Activated naive CD4-positive, alpha-beta T cell treated with Interleukin-2 at 50 U/mL for 16 hours (primary cell): ENCODE measurements at places on chromosomes 3 and 15.
A peak's percentile ranks its signal among the peaks of the same experiment; 100 is the strongest.

DNA sequence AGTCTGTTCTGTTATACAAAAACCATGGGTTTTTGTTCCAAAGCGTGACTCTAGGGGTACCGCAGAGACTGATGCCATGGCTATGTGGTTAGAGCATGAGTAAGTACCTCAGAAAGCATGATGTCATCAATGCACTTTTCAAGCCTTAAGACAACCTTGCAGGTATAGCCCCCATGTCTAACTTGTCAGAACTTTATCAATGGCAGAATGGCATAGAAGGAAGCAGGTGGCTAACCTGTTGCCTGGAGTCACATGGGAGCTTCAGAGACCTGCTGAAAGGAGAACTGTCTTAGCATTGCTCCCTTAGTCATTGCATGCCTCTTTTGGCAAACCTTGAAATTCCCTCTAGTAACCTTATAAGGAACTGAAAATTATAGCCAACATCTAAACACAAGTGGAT lies 52.5 kb downstream of the EOMES start:
- DNase-seq, result no peak

DNA sequence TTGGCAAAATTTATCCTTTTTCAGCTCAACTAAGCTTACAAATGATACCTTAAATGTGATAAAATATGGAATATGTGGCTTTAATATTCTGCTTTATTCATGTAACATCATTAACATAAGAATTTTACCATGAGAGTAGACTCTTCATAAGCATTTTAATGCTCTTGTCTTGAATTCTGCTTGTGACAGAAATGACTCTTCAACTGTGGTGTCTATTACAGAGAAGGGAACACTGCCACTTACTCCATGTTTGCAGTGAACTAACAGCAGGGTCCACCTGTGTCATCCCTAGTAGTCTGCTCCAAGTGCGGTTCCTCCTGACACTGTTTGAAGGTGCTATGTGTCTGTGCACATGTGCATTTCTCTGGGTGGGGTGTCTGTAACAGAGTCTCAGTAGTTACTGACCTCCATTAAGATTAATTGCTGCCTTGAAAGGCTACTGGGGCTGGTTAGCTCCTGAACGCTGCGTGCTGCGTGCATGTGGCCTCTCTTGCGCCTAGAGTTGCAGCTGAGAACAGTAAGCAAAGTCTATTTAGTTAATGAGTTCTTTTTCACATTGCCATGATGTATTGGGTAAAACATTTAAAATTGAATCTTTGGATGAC lies 8.3 kb downstream of the LSM3 start:
- DNase-seq, result no peak

- DNase-seq, result peak; percentile 46
These were observed 1.4 kb downstream of the MORF4L1 start for GRCh38 chr15:78873793-78874765.

DNA sequence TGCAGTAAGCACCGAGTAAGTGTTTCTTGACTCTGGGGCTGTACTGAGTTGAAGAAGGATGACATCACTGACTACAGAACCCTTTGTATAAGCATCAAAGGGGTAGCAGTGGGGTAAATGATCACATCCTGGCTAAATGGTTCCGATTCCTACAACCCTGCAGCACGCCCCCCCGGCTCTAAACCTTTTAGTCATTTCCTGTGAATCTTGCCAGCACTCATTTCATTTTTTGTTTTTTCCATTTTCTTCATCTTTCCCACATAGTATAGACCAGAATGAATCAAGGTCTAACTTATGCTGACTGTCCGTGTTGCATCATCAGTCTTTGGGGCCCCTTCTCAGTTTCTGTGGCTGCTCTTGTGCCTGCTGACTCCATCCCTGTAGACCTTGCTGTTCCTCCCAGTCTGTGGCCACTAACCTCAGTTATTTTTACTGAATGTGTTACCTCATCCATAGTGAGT lies 383.1 kb upstream of the TPRG1 start:
- DNase-seq, result peak; percentile 76

DNA sequence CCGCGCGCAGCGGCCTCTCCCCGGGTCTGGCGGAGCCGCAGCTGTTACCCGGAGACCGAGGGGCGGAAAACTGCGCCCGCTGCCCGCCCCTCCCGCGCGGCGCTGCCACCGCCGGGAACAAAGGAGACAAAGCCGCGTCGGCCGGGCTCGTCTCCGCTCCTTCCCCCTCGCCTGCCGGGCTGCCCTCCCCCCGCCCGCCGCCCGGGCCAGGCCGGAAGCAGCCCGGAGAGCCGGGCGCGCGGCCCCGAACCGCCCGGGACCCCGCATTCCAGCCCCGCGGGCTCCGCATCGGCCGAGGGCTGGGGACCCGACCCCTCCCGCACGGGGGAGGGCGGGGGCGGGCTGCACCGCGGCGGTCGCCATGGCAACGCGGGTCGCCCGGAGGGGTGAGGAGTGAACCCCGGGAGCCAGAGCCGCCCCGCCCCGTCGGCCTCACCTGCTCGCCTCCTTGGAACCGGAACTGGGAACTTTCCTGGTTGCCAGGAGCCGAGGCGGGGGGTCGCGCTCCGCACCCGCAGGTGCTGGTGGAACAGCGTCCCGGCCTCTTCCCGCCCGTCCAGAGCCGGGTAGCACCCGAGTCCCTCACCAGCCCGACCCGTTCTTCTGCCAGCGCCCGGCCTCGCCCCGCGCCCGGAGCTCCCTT lies 448 bp downstream of the PLXNB1 start:
- peak; percentile 68 for DNase-seq

DNA sequence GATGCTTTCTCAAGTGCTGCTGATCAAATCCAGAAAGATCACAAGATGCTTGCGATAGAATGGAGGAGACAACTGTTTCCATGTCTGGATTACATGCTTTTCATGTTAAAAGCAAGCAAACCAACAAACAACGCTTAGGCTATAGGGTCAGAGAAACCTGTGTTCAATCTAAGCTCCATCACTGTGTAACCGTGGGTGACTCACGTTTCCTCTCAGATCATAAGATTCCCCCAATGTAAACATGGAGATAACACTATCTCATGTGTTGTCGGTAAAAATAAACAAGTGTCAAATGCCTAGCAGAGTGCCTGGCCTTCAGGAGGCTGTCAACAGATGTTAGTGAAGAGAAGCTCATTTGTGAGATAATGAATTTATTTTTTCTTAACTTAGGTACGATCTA lies 907.8 kb downstream of the NTRK3 start:
- no peak for DNase-seq

DNA sequence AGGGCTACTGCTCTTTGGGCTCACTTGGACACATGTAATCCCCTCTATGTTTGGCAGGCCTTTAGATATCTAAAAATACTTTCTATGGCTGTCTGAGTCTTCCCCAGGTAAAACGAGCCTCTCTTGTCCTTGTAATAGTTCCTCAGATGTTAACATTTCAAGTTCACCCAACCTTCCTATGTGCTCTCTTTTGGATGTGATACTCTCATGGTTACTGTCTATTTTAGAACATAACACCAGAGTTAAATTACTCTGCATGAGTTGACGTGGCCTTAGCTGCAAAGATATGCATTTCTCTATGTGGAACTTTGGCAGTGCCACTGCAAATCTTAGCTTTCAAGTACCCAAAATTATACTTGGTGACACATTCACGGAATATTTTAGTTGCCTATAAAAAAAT lies 31.9 kb upstream of the CSPG5 start:
- no peak for DNase-seq

DNA sequence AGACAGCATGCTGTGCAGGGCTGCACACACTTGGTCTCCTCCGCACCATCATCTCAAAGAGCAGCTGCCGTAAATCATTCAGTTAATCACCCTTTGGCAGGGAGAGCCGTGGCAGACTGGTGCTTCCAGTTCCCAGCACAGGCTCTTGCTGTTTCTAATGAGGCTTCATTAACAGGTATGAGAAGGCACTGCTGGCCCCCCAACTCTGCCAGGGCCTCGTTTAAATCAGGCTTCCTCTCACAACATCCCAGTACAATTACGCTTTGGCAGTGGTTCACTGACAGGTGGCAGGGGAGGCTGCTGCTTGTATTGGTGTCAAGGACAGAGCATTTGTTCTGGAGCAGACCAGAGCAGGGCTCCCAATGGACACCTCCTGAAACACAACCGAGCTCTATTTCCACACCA lies 77.1 kb downstream of the BFSP2 start:
- DNase-seq, result no peak

- peak; percentile 11 for DNase-seq
These were observed 169.1 kb downstream of the GAP43 start for GRCh38 chr3:115792206-115792955.

GRCh38 chr15:74725845-74726773 lies 781 bp upstream of the CYP1A1 start:
- DNase-seq, result peak; percentile 72

- DNase-seq, result no peak
These were observed 70.3 kb upstream of the HERC1 start for GRCh38 chr15:63904042-63904441.

DNA sequence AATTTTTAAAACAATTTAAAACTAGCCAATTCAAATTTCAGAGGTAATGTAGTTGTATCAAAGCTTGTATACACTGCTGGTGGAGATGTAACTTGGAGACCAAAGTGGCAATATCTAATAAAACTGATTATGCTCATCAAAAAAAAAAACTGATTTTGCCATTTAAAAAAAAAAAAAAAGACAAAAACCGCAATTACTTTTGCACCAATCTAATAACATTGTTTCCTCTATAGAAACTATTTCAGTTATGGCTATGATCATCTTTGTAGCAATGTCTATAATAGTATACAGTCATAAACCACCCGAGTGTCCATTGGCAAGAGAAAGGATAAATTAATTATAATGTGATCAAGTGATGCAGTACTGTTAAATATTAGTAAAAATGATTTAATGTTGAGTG lies 149.3 kb upstream of the SEMA6D start:
- DNase-seq, result no peak

DNA sequence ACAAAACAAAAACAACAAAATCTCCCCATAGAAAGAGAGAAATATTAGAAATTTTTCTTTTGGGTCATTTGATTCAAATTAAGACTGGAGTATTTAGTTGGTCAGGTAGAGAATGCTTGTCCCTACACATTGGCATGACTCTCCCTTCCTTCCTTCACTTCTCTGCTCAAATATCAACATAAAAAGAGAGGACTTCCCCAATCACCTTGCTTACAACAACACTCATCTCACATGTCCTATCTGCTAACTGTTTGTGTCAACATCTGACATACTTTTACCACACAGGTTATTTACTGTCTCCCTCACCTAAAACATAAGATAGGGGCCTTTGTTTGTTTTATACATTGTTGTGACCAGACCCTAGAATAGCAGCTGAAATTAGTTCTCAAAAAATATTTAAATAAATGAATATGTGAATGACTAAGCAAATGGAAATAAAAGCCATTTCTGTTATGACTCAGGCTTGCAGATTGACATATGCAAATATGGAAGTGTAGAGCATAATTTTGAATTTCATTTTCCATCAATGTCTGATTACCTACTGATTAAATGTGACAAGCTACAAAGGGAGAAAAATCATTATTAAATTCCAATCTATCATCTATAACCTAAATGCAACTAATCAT lies 304.8 kb downstream of the CTNNB1 start:
- DNase-seq, result no peak

DNA sequence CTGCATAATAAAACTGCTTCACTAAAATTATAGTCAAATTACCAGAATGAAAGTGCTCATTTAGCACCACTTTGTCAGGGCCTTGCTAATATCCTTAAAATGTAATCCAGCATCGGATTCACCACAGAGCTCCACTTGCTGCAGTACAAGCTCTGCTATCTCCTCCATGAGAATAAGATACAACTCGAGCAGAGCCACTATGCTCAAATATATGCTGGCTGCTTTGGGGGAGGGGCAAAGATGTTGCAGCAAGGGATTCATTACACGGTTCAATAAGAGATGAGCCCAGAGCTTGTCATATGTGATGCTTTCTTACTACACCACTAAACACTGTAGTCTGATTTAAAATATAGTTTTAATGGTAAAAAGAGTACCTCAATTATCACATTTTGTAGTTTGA lies 72.2 kb downstream of the DLG1 start:
- no peak for DNase-seq

DNA sequence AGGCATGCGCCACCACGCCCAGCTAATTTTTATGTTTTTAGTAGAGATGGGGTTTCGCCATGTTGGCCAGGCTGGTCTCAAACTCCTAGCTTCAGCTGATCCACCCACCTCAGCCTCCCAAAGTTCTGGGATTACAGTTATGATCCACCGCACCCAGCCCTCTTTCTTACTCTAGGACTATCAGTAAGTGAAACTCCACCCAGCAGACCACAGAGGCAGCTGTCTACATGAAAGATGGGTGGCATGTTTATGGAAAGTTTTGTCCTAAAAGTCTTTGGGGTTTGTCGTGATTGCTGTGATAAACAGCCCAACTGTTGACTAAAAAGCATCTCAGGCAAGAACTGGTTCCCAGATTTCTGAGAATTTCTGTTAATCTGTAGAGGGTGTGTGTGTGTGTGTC lies 10.9 kb downstream of the ARL6IP5 start:
- no peak for DNase-seq
